ENCODE measurements at places on chromosomes 2 and 18.
A peak's percentile ranks its signal among the peaks of the same experiment; 100 is the strongest.

DNA sequence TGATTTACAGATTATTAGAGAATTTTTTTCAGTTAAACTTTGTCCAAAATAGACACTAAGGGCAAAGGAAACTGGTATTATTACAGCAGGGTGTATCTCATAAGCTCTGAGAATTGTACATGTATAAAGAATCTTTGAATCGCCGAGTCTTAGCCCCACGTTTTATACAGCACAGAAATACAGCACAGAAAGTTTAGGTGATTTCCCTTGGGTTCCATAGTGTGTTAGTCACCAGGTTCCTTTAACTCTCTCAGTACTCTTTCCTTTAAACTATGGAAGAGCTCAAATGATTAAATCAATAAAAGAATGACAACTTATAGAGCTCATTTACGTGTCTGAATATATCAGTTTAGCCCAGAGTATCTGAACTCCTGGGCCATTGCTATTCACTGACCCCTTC, 256.8 kb downstream of the NEDD4L start:
- DNase-seq: no peak

- DNase-seq: no peak
Observed at GRCh38 chr2:29561181-29561580, 360.2 kb downstream of the ALK start.

DNA sequence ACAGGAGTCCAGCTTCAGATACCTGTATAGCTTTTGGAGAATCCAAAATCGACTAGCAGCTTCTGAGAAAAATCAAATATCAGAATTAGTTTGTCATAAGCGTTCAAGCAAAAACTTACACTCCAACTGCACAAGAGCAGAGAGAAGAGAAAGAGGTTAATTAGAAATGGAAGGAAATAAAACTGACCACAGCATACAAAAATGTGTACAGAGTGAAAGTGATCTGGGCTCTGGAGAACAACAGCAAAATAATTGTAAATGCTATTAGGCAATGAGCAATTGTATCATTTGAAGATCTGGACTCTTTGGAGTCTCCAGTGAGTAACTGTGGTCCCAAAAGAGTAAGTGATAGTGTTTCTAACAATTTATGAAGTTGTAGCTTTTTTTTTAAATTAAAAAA, 867.3 kb downstream of the TRIB2 start:
- DNase-seq: no peak

DNA sequence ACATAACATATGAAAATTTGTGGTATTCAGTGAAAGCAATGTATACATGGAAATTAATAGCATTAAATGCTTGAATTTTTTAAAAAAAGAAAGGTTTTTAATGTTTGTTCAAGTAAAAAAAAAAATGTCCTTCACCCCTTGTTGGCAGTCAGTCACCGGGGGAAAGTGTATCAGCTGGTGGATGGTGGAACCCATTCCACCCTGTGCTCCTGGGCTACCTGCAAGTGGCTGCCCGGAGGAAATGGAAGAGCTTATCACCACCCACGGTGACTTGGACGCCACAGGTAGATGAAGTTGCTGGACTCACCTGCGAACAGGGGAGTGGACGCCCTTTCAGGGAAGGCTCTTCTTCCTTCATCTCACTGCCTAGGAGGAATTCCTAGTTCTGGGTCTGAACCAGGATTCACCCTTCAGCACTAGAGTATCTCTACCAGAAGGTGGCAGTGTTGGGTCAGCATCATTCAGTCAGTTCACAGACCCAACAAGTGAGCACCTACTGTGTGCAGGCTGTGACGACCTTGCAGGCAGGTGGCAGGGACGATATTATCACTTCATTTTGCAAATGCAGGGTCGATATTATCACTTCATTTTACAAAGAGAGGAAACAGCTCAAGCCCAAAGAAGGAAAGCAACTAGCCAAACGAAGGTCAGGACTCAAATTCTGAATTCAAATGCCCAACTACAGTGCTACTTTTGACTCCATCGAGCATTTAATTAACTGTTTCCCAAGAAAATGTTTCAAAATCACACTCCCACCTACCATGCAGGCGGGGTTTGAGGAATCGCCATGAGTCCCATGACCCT, 35.8 kb downstream of the CIB4 start:
- DNase-seq: peak; percentile 69

GRCh38 chr18:48390641-48391040, 18.5 kb downstream of the ZBTB7C start:
- no peak for DNase-seq

DNA sequence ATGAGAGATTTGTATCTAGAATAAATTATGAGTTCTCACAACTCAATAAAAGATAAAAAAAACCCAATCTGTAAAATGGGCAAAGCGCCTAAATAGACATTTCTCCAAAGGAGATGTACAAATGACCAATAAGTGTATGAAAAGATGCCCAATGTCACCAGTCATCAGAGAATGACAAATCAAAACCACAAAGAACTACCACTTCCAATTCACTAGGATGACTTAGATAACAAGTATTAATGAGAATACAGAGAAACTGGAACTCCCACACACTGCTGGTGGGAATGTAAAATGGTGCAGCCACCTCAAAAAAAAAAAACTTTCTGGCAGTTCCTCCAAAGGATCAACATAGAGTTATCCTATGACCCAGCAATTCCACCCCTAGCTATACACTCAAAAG, 17.4 kb upstream of the COL6A3 start:
- no peak for DNase-seq

GRCh38 chr2:71791501-71792135, 338.3 kb downstream of the DYSF start:
- DNase-seq: no peak

Data from AG08395 (cell line).